ENCODE measurements at places on chromosomes 7 and 10.

DNA sequence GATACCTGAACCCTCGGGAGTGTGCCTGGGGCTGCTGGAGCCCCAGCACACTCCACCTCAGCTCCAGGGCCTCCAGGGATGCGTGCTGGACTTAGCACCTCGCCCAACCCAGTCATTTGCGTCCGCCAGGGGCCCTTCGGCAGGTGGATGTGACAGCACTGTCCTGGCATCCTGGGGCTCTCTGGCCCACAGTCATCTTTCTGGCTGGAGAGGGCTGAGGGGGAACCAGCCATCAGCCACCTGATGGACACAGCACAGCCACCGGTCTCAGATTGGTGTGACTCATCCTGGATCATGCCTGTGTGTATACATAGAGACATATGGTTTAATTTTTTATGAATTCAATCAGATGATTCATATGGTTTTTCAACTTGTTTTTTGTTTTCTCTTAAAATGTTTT lies 11.1 kb downstream of the ZNF775 start:
- no peak for DNase-seq

- no peak for DNase-seq
Observed at GRCh38 chr10:122208571-122209430, 62.3 kb upstream of the BTBD16 start.

GRCh38 chr7:132577206-132578049 lies 1.2 kb upstream of the PLXNA4 start:
- peak; percentile 83 for DNase-seq

GRCh38 chr7:2032030-2032875 lies 200.5 kb downstream of the MAD1L1 start:
- no peak for DNase-seq

DNA sequence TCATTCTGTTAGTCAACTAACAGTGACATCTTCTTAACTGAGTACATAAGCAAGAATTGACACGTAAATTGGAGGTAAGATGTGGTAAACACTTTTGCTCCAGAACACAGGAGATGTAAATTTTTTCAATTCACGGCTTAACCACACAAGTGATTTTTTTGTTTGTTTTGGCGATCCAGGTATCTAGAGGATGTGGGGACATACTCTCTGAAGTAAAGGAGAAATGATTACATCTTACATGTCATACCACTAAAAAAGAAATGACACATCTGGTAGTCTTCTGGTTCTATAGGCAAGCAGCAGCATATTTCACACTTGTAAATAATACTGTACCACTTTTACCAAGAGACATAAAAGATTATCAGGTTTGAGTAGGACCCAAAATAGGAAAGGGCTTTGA lies 200.3 kb upstream of the ZWINT start:
- DNase-seq: no peak

DNA sequence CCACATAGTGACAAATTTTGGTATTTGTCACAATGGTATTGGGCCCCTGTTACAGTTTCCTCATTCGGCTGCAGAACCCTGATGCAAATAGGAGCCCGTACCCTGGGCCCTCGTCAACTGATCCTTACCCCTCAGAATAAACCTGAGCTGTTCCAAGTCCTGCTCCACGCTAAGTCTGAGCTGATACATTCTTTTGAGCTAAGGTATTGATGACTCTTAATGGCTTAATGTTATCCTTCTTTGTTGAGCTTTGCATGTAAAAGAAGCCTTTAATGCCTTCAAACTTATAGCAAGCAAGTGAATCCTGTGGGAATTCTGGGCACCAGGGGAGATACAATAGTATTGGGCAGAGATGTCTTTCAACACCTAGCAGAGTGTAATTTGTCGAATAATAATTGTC lies 31.8 kb downstream of the GATA3 start:
- DNase-seq: no peak

GRCh38 chr7:90092506-90092905 lies 61.8 kb upstream of the STEAP1 start:
- no peak for DNase-seq

- DNase-seq: no peak
Observed at GRCh38 chr10:28652703-28653102, 24.6 kb upstream of the BAMBI start.

- DNase-seq: no peak
Observed at GRCh38 chr10:112852306-112852705, 97.7 kb upstream of the TCF7L2 start.
